ENCODE measurements at places on chromosomes 5 and 9.

- no peak for DNase-seq
These were observed 13.3 kb downstream of the PHF2 start for GRCh38 chr9:93589688-93590087.

- DNase-seq, result no peak
These were observed 122.3 kb downstream of the MARCHF11 start for GRCh38 chr5:16057277-16057676.

DNA sequence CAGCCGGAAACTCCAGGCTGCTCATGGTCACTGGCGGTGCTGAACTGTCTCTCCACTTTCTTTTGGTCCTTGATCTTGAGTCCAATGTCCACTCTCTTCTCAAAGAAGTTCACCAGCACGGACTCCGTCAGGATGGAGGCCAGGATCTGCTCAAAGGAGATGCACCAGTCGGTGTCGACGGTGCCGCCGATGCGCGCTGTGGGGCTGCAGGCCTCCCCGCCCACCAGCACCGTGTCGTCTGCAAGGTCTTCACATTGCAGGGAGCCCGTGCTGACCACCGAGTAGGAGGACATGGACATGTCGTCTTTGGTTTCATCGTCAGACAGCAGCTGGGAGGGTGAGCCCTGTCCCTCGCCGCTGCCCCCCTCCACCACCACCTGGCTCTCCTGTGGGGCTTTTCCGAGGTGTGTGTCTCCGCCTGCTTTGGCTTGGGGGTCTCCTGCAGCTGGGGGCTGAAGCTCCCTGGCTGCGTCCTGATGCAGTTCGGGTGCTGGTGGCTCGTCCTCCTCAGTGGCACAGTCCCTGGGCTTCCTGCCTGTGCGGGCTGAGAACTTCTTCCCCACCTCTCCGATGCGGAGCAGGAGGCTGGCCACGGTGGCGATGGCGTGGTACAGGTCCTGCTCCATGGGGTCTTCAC, 5.0 kb upstream of the MRNIP start:
- no peak for DNase-seq

DNA sequence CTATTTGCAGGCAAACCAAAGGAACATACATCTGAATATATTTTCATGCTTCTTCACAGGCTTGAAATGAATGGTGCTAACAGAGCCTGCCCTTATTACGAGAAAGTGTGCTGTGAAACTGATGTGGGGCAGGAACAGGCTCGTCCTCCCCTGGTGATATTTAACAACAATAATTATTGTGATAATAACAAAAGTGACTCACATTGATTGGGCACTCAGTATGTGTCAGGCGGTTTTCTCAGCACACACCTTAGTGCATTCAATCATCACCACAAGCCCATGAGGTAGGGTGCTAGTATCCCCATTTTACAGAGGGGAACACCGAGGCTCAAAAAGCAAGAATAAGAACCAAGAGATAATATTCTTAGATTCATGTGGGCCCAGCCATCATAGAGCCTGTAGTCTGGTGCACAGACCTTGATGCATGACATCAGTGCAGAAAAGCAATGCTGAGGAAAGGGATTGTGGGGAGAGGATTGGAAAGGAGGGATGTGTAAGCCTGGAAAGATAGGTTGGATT, 18.1 kb upstream of the BOD1 start:
- DNase-seq, result no peak

GRCh38 chr9:77424993-77425392, 223.1 kb downstream of the GNA14 start:
- DNase-seq, result no peak

- DNase-seq, result peak; percentile 71
These were observed 57.3 kb downstream of the PTPN3 start for GRCh38 chr9:109440797-109441287.

GRCh38 chr5:151550146-151550545, 41.0 kb downstream of the FAT2 start:
- no peak for DNase-seq

DNA sequence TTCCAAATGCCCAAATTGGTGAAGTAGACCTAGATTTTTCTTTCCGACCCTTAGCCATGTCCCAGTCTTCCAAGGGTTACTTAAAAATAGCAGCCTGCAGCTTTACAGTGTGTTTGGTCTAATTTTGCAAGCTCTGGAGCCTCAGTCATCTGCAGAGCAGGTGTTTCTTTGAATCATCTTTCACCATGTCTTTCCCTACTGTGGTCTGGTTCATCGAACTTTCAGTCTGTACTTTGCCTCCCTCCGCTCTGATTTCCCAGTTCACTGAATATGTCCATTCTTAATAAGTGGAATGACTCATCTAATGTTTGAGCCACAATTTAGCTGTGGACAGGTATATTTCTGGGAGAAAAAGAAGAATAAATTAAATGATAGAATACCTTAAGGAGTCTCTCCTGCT, 1060.7 kb downstream of the EFNA5 start:
- DNase-seq, result no peak

GRCh38 chr9:126109575-126109974, 217.1 kb upstream of the MVB12B start:
- no peak for DNase-seq

GRCh38 chr5:94250985-94251384, 367.4 kb downstream of the KIAA0825 start:
- no peak for DNase-seq

GRCh38 chr9:127549751-127550150, 62.3 kb upstream of the STXBP1 start:
- no peak for DNase-seq

DNA sequence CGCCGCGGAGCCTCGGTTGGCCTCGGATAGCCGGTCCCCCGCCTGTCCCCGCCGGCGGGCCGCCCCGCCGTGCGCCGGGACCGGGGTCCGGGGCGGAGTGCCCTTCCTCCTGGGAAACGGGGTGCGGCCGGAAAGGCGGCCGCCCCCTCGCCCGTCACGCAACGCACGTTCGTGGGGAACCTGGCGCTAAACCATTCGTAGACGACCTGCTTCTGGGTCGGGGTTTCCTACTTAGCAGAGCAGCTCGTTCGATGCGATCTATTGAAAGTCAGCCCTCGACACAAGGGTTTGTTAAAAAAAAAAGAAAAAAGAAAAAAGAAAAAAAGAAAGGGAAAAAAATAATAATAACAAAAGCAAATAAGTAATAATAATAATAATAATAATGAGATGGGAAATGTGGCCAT, 112.8 kb downstream of the GCNT1 start:
- DNase-seq, result no peak
